ENCODE measurements at places on chromosomes 7 and 10.

GRCh38 chr7:149616898-149617297 lies 119.3 kb upstream of the ZNF746 start:
- no peak for DNase-seq

GRCh38 chr10:117531371-117532002 lies 11.1 kb upstream of the EMX2 start:
- no peak for DNase-seq

DNA sequence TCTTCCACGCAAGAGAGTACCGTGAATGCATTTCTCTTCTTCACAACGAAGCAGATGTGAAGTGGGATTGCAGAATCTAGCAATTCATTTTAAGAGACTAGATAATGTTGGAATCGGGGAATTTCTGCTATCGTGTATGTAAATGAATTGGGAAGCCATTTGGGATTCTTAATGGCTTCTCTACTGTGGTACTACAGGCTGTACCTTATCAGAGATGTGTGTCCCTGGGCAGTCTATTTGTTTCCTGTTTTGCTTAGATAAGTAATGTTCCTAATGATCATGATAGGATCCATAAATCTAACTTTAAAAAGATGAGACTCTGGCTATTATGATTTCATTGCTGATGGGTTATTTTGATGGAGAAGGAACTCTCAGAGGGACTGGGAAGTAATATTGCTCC lies 320.6 kb downstream of the REEP3 start:
- no peak for DNase-seq

- DNase-seq = no peak
Observed at GRCh38 chr7:102103027-102103372, 183.7 kb upstream of the SH2B2 start.

Measured in renal cortical epithelial cell (primary cell).